Omental fat pad (tissue), 4 donors: ENCODE measurements at places on chromosomes 4 and X. TPM values are rescaled to one million over a fixed set of nuclear protein-coding genes. Genes with fewer than 3 reads are reported as not detected.

The AVPR2 gene
- 5.0 TPM for total RNA-seq

The JCHAIN gene
- 15.8 TPM for total RNA-seq

The ARHGEF38 gene
- total RNA-seq, result not detected

DNA sequence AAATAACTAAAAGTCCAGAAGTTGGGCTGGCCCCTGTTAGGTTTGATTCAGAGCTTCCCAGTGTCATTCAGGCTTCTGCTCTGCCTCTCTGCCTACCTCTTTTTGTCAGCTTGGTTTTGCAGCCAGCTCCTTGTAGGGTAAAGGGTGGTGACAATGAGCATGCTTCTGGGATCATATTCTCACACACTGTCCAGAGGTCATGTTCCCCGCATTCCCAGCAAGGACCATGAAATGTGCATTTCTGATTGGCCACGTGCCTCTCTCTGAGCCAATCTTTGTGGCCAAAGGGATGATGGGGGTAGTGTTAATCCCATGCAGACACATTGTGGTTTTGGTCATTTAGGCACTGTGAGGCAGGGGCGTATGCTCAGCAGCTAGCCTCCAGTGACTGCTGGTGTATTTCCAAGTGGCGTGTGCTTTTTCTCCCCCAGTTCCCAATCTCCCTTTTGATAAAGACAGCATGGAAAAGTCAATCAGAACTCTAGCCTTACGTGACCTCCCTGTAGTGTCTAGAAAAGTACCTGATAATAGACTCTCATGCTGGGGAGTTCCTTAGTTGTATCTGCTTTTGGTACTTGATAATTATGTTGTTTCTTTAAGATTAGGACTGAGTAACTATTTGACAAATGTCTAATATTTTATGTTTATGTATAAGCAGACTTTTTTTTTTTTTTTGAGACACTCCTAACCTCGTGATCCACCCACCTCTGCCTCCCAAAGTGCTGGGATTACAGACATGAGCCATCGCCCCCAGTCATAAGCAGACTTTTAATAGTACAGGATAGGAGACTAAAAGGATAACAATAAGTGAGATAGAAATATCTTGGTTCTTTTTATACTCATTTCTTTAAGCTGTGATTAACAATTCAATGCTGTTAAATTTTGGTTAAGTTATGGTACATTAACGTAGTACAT lies 57.8 kb downstream of the KIAA0232 start:
- DNase-seq, result no peak

DNA sequence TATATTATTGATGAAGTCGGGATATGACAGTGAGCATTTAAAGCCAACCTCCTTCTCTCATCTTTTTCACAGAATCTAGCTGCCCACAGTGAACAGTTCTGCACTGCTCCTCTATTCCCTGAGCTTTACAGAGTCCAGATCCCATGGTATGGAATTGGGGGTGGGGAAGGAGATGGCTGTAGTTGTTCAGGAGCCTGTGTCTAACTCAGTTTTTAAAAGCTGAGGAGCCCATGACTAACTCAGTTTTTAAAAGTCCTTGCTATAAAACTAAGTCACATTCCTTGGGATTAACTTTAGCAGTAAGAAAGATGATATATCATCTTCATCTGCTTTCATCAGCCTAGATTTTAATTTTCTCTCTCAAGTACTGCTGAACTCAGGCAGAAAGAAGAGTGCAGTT lies 96.4 kb upstream of the STIM2 start:
- no peak for DNase-seq
